ENCODE measurements at places on chromosomes 2 and 18.

DNA sequence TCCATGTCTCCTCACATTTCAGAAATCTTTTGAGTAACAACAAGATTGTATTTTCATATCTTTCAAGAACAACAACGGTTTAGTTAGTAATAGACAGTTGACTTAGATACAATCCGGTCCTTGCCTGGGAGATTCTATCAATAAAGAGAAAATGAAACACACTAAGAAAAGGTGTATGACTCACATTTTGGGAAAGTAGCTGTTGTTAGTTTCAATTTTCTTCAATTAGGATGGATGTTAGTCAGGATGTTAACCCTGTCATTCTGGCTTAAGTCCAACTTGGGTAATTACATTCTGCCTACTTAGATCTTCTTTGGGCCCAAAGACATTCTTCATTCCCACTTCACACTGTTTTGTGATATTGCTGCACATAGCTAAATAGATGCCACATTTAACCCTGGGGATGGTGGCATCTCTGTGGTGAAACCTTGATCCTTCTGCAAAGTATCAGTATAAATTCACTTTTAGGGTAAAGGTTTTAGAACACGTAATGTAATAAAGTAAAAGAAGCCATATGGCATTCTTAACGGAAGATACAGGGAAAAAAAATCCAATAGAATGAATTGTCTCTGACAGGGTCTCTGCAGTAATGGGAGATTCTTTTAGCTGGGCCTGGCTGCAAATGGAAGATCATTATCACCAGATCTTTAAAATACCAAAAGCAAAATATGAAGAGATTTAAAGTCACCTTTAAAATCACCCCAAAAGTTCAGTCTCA, 365.5 kb downstream of the FIGN start:
- DNase-seq, result no peak

GRCh38 chr2:1491751-1492150, 78.5 kb downstream of the TPO start:
- DNase-seq, result no peak

DNA sequence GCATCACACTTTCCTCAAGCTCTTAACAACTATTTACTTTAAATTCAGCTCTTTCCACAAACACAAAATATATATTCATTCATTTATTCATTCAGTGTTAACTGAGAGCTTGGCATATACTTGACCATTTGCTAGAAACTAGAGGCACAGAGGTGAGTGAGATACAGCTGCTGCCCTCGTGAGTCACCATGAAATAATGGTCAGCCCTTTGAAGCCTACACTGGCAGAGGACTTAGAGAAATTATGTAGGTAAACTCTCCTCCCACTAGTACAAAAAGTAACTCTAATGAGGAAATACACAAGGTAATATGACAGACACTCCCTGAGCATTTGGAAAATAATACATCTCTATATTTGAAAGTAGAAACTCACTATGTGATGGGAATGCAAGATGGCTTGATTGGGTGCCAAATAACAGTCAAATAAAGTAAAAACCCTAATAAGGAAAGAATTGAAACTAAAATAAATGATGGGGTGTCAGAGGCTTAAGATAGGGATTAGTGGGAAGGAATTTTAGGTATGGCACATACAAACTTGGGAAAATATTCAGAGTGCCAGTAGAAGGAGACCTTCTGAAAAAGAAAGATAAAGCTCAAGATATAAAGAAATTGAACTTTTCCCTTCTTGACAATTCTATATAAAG, 61.1 kb downstream of the ANTXR1 start:
- no peak for DNase-seq

DNA sequence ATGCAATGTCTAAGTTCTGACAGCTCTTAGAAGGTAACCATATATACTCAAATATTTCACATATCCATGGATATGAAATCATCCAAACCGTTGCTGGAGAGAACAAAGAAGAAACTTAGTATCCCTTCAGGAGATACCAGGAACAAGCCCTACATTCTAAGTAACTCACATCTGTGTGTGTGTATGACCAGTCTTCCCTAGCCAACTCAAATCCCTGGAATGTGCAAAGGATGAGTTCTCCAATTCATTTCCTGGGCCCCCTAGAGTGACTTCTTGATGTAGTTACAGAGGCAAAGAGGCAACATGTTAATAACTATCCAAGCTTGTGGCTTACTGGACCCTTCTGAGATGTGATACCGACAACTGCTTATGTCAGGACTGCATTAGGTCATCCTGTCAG, 20.1 kb downstream of the TPGS2 start:
- no peak for DNase-seq

- DNase-seq, result no peak
These were observed 51.6 kb upstream of the PLA2R1 start for GRCh38 chr2:160114020-160114419.

- DNase-seq, result no peak
These were observed 30.4 kb downstream of the ANKRD44 start for GRCh38 chr2:197280015-197280702.

- DNase-seq, result no peak
These were observed 721 bp downstream of the METTL5 start for GRCh38 chr2:169823996-169824372.

DNA sequence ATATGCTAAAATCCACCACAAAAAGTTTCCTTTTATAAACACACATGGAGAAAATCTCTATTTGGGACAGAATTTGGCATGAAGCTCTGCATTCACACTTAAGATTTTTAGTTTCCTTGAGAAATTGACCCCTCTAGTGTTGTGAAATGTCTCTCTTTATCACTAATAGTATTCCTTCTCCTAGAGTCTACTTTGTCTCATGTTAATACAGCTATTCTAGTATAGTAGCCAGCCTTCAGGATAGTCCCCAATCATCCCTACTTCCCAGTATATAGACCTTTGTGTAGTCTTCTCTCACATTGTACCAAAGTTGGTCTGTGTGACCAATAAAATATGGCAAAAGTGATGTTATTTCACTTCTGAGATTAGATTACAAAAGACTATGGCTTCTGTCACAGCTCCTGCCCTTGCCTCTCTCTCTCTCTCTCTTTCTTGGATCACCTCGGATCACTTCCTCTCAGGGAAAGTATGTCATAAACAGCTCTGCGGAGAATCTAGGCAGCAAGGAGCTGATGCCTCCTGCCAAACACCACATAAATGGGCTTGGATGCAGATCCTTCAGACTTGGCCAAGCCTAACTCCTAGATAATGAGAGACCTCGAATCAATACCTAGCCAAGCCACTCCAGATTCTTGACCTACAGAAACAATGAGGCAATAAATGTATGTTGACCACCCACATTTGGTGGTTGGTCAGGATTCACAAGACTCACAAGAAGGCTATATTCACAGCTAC, 59.7 kb upstream of the NABP1 start:
- DNase-seq, result no peak

GRCh38 chr2:88057437-88057844, 1.9 kb upstream of the KRCC1 start:
- no peak for DNase-seq

DNA sequence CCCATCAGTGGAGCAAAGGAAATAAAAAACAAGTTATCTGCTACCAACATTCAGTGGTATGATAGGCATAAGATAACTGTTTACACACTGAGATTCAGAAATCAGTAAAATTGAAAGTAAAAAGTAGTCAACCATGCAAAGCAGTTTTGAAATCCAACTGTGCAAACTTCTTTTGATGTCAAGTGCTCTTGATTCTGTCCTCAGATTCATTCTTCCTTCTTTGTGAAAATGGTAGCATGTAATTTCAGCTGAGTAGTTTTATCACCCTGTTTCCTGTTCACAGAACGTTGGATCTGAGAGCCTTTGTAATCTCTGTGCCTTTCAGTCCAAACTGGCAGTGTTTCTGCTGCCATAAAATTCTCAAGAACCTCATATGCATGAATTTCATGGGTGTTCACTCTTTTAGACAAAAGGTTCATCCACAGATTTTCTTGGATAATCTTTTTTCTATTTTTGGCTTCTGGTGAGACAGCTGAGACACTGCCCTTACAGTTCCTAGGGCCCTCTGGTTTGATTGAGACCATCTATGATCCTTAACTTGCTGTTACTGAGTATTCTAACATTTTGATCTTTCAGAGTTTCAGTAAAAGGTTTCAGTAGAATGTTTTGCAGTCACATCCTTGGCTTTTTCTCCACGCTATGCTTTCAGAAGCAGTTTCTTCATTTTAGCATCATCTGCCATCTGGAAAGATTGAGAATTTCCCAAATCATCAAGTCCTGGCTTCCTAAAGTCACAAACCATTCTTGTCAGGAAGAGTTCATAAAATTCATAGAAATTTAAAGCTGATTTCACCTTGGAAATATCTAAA, 272.3 kb upstream of the EPHA4 start:
- DNase-seq, result no peak

- no peak for DNase-seq
These were observed 329.9 kb downstream of the TRIB2 start for GRCh38 chr2:13046557-13047165.

DNA sequence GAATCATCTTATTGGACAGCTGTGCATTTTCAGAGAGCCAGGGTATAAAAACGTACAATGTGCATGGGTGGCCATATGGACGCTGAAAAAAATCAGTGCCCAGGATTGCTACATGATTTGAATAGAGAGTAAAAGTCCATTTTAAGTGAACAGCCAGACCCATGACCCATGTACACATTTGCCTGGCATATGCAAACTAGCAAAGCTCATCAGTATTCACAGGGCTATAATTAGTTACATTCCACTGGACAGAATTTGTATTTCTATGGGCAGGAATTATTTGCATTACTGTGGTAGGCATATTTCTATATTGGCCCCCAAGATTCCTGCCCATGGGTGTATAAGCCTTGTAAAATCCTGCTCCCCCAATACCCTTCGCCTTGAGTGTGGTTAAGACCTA, 78.8 kb downstream of the PTH2R start:
- DNase-seq, result no peak

- DNase-seq, result no peak
These were observed 653 bp downstream of the MRPS9 start for GRCh38 chr2:105038383-105039061.

- DNase-seq, result no peak
These were observed 244.6 kb downstream of the ZEB2 start for GRCh38 chr2:144275340-144275739.

- no peak for DNase-seq
These were observed 25.9 kb downstream of the ALS2 start for GRCh38 chr2:201754717-201755415.
